ENCODE measurements at places on chromosomes 16 and 17.

GRCh38 chr17:80892019-80892855, 99.4 kb upstream of the CHMP6 start:
- DNase-seq: peak; percentile 97

DNA sequence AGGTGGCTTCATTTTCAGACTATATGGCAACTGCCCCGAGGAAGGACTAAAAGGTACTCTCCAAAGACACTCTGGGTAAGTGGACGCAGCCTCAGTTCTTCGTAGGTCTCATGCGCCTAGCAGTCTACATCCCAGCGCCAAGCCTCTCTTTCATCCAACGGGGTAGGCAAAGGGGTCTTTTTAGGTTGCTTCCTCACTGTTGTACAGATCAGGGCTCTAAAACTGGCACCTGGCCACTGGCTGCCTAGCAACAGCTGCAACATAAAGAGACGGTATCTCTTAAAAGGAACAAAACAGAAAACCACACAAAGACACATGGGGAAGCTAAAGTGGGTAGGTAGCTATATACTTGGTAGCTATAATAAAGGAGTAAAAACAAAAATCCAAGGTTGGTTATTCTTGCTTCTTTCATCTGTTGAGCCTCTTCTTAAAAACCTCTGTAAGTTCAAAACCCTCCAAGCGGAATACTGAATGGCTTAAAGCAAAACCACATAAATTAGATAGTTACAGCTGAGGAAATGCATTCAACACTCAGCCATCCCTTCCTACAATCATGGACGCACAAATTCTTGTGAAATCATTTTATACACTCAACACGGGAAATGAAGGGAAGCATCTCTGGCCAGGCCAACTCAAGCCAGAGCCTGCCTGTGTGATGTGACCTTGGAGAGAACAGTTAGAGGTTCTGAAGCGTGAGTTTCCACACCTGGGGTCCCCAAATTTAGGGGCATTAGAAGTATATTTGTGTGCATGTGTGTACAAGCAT, 22.7 kb downstream of the CYTH1 start:
- DNase-seq: peak; percentile 76

DNA sequence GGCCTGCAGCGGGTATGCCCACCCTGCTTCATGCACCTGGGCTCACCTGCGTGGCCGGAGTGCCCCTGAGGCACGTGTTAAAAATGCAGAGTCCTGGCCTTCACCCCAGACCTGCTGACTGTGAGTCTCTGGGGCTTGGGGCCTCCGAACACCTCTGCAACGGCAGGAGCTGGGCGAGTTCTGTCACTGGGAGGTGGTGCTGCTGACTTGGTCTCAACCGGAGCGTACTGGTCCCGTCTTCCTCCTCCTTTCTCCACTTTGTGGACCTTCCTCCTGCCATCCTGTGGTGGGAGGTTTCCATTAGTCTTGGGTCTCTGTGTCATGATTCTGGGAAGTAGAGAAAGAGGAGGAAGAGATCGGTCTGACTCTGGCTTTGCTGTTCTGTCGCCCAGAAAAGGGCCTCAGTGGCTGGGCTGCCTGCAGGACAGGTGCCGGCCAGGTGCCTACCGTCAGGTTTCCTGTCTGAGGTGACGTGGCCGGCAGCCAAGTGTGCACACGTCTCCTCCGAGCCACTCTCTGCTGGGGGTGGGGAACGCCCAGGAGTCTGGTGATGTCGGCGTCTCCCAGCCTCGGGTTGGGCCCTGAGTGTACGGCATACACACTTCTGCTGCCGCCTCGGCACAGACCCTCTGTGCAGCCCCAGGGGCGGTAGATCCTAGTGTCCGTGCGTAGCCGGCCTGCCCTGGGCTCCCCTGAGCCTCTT, 6.9 kb downstream of the TSC2 start:
- DNase-seq: no peak

GRCh38 chr17:14808425-14808824, 456.7 kb downstream of the PMP22 start:
- no peak for DNase-seq

GRCh38 chr17:47697906-47698711, 4.1 kb downstream of the TBKBP1 start:
- DNase-seq: no peak

GRCh38 chr16:80046848-80047247, 446.3 kb upstream of the MAF start:
- no peak for DNase-seq

GRCh38 chr17:38421871-38422827, 6.1 kb upstream of the ARHGAP23 start:
- DNase-seq: no peak

DNA sequence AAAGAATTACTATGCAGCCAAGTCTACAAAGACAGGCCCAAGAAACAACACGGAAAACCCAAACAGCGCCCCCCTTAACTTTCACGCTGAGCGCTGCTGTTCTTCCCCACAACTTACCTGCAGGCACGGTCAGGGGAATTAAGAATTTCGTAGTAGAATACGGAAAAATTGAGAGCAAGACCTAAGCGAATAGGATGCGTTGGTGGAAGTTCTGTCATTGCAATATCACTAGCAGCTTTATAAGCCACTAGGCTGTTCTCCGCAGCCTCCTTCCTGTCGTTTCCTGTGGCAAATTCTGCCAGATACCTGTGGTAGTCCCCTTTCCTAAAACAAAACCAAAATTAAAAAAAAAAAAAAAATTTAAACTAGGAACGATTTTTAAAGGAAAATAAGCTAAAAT, 39.0 kb downstream of the YWHAE start:
- DNase-seq: peak; percentile 42

DNA sequence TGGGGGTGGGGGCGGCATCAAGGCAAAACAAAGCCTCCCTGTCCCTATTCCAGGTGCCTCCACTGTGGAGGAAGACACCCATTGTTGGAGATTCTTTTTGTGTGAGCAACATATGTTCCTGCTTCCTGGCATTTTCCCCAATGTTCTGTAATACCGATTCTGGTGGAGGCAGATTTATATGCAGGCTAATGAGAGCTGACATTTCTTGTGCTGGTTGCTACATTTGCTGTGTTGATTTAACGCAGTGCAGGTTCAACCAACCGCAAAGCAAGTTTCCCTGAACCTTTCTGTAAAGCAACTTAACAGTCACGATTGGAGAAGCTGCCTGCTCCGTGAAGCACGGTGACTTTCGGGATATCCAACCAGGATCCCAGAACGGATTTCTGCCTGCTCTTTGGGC, 260.5 kb downstream of the CBLN1 start:
- no peak for DNase-seq

DNA sequence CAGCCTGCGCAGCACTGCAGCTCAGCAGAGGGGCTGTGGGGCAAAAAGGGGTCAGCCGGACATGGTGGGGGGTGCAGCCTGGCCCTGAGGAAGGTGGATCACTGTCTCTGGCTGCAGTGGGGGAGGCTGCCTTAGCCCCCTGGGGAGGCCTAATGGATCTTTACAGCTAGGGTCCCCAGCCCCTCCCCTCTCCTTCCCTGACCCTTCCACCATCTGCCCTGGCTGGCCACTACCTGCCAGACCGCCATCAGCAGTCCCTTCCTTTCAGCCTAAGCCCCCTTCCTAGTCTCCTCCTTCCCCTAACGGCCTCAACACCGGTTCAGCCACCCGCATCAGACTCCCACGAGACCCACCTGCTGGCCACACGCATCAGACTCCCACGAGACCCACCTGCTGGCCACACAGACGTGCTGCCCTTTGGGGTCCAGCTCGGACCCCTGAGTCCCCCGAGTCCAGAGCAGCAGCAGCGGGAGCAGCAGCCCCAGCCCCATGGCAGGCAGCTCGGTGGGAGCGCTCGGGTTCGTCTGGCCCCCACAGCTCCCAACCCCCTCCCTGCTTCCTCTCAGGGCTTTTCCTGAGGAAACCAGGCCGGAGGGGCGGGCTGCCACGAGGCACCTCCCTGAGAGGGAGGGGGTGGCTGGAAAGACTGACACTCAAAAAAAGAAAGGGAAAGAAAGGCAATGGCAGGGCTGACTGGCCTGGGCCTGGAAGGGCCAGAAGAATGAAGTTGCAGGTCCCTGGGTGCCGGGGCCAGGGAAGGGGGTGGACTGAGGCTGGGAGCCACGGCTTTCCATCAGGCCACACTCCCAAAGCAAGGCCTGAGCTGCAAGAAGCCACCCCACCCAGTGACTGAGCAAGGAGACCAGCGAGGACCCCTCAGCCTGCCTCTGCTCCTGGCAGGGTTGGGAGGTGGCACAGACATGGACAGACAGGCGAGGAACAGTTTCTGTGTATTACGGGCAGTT, at the start of gene SCARF1:
SCARF1 (minus strand) TSS at position 526 of the 965 bp plus-strand sequence; CDS start at position 491, 35 bp downstream.
- no peak for DNase-seq

DNA sequence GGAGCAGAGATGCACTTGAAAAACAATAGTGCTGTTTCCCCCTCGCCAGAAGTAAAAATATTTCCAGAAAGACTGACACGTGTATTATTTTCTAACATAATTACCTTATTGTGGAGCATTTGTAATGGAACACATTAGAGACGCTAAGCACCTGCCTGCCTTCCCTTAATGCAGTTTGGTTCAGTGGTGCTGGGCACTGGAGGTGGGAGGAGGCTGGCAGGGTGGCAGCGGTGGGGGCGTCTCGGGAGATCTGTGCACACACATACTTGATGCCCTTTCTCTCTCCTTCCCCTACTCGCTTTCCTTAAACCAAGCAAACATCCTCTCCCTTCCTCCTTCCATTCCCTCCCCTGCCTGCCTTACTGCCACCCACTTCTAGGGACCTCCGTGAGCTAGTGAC, 156.6 kb upstream of the SDK2 start:
- DNase-seq: no peak

DNA sequence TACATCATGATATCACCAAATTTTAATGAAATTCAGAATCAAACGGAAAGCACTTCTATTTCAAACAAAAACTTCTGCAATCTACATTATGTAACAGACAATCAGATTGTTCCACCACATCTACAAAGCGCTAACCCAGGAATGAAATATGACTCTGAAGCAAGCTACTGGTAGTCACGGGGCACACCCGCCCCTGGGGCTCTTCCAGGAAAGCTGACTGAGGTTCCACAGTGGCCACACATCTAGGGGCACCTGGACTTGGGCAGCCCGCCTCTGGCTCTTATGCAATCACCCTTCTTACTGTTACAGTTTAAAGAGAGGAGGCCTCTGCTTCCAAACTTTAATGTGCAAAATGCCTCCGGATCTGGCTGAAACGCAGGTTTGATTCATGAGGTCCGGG, 27.5 kb downstream of the ZCCHC14 start:
- DNase-seq: peak; percentile 29

GRCh38 chr16:1155353-1156054, 2.6 kb downstream of the CACNA1H start:
- DNase-seq: no peak

DNA sequence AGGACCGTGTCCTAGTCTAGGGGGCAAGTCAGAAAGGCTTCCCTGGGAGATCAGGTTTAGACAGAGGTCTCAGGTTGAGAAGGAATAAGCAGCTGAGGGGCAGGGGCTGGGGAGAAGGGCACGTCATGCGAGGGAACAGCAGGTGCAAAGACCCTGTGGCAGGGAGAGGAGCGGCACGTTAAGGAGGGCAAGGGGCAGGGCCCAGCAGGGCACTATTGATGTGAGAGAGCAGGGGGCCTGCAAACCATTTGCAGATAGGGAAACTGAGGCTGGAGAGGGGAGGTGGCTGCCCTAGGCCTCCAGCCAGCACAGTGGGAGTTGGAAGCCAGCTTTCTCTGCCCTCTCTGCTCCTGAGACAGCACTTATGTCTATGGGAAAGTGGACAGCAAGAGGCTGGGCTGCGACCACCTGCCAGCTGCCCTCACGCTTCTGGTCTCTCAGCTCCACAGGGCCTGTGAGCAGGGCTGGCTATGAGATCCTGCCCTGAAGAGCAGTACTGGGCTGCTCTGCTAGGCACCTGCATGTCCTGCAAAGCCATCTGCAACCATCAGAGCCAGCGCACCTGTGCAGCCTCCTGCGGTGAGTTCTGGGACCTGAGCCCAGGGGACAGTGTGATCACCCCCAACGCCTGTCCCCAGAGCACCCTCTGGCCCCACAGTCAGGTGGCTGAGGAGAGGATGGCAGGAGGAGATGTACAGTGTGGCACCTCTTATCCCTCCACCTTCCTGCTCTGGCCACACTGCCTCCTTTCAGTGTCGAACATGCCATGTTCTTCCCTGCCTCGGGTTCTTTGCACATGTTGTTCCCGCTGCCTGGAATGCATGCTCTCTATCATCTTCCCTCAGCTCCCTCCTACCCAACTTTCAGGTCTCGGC, 61.5 kb downstream of the USP22 start:
- DNase-seq: no peak

DNA sequence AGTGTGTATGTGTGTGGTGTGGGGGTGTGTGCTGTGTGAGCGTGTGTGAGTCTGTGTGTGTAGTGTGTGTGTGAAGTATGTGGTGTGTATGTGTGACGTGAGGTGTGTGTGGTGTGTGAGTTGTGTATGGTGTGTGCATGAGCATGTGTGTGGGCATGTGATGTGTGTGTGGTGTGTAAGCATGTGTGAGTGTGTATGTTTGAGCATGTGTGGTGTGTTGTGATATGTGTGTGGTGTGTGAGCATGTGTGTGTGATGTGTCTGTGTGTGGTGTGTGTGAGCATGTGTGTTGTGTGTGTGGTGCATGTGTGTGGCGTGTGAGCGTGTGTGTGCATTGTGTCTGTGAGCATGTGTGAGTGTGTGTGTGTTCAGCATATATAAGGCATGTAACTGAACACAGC, 20.9 kb downstream of the MAPT start:
- no peak for DNase-seq

DNA sequence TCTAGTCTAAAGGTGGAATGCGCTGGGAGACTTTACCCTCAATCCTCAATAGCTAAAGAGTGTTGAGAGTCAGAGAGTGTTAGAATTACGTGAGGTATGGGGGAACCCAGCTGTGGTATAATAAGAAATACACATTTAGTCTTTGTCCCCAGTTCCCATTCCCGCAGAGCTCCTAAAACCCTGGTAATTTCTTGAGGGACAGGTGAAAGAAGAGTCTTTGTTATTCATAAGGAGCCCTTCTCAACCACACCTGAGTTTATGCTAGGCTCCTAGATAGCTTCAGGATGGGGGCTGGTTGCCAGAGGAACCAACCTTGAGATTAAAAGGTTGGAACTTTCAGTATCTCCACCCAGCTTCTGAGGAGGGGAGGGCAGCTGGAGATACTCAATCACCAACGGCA, 5.8 kb downstream of the ZNF18 start:
- DNase-seq: no peak

DNA sequence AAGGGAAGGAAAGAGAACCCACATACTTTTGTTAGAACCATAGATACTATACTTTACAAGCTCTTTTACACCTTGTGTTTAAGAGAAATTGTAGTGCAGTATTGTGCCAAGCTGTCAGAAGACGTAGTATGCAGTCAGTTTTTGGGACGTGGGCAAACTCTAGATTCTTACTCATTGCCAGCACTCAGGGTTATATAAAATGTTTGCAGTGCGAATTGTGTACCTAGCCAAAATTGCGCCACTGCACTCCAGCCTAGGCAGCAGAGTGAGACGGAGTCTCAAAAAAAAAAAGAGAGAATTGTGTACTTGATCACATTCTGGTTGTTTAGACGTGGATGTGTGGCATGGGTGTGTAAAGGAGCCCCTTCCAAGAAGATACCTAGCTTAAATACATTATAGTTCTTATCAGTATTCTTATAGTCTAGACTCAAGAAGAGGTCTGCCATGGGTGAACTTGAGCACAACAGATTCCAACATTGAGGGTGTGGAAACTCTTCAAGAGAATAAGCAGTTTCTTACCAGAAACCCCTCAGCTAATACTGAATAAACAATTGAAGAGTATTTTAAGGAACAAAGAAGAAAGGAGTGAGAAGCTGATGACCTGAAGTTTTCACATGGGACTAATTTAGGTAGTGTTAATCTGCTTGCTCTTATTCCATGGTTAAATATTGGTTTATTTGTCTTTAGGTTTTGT, 27.4 kb upstream of the MRC2 start:
- DNase-seq: no peak

GRCh38 chr17:78708510-78708973, 73.5 kb downstream of the CYTH1 start:
- DNase-seq: peak; percentile 80

Data from activated CD4-positive, alpha-beta T cell treated with anti-CD3 and anti-CD28 coated beads, Interleukin-10, Interleukin-2, amounts not matched to agents 100 ng/mL and 50 ng/mL, durations not matched to agents 16 hours and 8 hours (primary cell).